Stimulated activated CD4-positive, alpha-beta T cell treated with anti-CD3 and anti-CD28 coated beads, Interleukin-15, amount 100 ng/mL, for 1 hour (primary cell): ENCODE measurements at places on chromosomes 1 and 21.

DNA sequence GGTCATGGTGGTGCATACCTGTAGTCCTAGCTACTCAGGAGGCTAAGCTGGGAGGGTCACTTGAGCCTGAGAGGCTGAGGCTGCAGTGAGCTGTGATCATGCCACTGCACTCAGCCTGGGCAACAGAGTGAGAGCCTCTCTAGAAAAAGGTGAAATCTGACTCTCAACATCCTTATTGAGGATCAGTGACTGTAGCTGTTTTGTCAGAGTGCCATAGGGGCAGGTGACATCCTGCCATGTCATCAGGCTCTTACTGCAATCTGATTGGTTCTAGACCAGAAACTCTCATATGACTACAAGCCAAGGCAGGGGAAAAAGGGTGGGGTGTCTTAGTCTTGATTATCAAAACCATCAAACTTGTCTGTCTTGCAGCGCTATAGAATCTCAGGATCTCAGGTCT lies 62.8 kb upstream of the NGF start:
- no peak for DNase-seq

DNA sequence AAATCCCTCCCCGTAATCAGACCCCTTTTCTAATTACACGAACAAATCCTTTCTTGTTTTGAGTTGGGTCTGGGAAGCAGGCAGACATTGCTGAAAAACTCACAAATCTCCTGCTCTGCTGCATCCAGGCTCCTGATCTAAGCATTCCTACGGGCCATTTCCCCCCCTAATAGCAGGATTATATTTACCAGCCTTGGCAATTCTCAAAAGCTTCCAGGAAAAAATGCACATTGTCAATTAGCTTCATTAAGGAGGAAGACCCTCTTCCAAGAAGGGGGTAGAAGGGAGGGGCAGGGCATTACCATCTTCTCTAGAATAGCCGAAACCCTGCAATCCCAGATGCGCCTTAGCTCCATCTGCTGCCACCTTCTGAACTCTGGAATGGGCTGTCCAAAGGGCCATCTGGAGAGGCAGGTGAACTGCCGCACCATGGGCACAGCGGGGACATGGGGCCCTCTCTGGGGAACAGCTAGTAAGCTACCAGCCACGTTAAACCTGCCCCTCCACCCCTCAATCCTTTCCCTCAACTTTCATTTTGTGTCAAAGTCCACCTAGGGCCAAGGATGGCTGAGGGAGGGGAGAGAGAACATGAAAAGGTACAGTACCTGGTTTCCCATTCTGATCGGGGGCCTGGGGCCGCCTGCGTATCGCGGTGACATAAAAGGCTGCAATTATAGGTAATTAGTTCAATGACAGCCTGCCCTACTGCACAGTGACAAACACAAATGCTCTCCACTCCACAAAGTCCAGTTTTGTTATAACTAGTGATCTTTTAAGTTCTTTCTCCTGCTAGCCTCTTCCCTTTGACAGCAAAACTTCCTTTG lies 56.8 kb downstream of the MRPL37 start:
- no peak for DNase-seq

- DNase-seq: no peak
Observed at GRCh38 chr1:116033322-116033721, 57.0 kb downstream of the SLC22A15 start.

GRCh38 chr21:33940881-33941245 lies 25.3 kb upstream of the ATP5PO start:
- DNase-seq: no peak

DNA sequence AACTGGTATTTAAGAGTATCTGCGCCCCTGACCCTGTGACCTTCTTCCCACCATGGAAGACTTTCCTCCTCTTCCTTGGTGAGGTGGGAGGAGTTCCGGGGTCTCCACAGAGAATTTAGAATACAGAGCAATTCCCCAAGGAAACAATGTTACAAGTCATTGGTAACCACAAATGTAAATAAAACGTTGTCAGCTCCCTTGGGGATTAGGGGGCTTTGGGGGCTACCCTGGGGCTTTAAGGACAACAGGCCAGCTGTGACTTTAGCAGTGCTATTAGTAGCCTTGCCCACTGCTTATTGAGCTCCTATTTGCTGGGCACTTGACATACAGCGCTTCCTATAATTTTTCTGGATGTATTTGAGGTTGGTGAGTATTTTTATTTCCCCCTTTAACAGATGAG lies 69.0 kb downstream of the IGSF21 start:
- no peak for DNase-seq

DNA sequence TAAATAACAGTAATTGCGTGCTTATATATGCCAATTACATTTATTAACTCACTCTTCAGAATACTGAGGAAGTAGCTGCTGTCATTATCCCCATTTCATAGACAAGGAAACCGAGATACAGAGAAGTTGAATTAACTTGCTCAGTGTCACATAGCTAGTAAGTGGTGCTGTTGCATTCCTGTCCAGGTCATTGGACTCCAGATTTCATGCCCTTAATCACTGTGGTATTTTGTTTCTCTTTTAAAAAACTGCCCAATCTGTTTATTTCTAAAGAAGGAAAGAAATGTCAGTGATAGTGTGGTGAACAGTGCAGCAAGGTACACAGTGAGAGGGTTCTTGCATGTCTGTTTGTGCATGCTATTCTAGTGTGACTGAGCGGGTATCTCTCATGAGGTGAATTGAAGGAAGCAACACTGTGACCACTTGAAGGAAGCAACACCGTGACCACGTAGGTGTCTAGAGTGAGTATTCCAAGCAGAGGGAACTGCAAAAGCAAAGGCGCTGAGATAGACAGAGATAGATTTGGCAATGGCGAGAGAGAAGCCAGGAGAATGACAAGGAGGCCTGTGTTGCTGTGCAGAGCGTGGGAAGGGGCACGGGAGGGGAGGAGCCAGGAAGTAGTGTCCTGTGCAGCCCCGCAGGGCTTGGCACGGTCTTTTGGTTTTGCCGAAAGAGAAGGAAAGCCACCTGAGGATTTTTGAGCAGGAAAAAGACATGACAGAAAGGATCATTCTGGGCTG lies 95.9 kb downstream of the CAMTA1 start:
- no peak for DNase-seq

GRCh38 chr1:30697571-30698376 lies 25.6 kb downstream of the MATN1 start:
- no peak for DNase-seq

GRCh38 chr1:46830665-46831322 lies 31.9 kb downstream of the CYP4B1 start:
- no peak for DNase-seq

GRCh38 chr1:214319938-214320337 lies 39.0 kb downstream of the SMYD2 start:
- no peak for DNase-seq

DNA sequence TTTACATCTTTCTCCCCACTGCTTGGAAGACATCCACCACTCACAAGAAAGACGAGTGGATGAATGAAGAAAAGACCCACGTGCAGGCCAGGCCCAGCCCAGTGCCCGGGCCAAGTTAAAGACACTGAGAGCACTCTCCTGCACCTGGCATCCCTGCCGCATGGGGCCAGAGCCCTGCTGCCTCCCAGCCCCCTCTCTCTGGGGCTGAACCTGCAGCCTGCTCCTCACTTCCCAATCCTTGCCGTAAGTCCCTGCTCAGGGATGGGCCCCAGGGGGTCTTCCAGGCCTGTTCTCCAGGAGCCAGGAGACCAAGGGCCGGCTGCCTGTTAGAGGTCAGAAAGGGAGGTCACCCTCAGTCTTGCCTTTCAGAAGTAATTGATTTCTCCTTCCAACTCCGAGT lies 168.5 kb upstream of the ZC3H12A start:
- DNase-seq: no peak

DNA sequence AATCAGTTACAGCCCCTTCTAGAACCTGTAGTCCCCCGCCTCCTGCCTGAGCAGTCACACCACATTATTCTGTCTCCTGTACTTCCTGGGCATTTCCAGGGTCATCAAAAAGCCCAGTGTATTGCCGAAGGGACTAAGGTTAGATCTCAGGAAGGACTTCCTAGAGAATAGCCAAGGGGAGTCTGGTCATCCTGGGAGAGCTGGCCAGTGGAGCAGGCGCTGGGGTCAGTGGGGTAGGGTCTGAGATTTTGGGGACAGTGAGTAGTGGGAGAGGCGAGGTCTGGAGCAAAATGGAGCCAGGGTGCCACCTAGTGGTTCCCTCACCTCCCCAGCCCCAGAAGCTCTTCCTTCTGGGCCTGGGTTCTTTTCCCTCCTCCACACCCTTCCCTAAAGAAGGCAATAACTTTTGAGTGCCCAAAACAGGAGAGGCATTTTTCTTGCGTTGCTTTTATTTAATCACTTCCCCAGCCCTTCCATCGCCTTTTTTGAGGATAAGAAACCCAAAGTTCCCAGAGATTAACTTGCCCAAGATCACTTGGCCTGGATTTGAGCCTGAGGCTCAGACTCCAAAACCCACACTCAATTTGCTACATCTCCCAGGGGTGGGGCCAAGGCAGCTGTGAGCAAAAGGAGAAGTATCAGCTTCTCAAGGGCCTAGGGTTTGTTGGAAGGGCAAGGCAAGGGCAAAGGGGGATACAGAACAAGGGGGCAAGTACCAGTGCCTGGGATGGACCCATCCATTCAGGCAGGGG lies 7.3 kb upstream of the PMVK start:
- no peak for DNase-seq

DNA sequence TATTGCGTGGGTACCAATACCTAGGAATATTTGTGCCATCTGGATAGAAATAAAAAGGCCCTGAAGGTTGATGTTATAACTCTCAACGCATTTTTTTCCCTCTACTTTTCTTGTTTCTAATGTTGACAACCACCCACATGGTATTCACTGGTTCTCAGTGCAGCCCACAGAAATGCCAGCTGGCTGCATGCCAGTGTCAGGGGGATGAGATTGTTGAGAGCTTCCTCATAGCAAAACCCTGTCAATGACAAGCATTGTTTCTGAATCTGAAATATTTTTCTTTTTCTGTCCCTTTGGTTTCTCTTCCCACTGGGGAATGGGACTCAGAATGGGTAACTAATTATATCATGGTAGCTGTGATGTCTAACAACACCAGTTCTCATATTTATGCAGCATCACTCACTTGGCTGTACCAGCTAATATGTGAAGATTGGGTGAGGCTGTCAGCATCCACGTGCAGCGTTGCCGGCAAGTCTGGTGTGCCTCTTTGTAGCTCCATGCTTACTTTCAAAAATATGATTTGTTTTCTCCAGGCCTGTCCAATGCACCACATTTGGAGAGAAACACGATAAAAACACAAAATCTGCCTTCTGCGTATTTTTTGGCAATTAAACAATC lies 284.6 kb downstream of the PTBP2 start:
- DNase-seq: no peak

- no peak for DNase-seq
Observed at GRCh38 chr1:205298191-205298994, 23.2 kb downstream of the NUAK2 start.

DNA sequence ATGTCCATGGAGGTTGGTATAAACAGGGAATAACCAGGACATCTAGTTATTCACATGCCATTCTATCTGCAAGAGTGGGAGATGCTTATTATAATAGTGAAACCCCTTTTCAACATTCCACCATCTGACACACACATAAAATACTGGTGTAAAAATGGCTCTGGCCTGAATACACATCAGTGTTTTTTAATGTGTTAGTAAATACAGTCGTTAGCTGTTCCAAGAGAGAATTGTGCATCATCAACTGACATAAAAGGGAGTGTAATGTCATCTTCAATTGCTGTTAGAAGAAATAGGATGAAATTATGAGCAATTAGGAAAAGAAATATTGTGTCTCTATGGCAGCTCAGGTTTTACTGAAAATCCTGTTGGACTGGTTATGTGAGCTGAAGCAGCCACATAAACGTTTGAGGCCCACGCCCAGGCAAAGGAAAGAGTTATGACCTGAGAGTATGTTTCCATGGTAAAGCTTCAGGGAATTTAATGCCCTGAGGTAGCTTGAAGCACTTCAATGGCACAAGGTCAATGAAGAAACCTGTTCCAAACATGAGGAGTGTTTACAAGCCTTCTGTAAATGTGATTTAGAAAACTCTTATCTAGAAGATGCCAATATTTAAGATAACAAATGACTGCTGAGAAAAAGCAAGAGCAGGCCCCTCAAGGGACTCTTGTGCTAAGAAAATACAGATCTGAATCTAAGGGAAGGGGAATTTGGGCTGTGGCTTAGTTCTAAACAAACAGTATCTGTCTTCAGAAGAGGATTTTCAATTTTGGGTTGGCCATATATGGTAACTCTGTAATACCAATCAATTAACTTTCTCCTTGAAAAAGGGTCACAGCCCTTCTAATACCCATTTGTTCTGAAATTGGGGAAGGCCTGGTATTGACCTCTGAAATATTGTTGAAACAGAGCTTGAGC lies 384.3 kb downstream of the SEC16B start:
- no peak for DNase-seq

- no peak for DNase-seq
Observed at GRCh38 chr21:42465008-42465802, 30.8 kb downstream of the RSPH1 start.

DNA sequence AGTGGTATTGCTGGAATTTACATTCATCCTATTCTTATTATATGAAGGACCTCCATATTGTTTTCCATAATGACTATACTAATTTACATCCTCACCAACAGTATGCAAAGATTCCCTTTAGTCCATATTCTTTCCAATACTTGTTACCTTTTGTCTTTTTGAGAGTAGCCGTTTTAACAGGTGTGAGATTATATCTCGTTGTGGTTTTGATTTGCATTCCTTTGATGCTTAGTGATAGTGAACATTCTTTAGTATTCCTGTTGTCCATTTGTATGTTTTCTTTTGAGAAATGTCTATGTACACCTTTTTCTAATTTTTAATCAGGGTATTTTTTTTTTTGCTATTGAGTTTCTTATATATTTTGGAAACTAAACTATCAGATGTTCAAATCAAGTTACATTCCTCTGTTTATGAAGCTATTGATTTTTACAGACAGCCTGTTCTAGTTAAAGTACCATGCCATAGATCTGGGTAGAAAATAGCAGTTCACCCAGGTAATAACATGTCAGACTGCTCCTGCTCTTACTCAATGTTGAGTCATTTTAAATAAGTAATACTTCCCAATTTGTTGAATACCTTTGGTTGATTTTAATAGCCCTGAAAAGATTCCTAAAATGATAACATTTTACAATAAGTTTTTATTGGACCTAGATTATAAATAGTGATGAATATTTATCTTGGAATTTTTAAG lies 1108.7 kb downstream of the NCAM2 start:
- no peak for DNase-seq

DNA sequence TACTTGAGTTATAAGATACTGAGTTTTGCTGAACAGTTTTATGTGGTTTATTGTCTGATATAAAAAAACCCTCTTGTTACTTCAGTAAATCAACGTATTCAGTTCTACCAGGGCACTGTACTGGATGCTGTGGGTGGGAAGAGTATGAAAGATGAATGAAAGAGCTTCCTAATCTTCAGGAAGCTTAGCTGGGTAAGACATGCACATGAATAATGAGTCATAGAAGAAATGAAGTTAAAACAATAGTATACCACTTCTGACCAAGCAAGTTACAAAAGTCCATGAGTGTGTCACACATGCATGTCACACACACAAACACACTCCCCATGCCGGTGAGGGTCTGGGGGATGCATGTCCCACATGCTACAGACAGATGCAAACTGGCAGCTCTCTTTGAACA lies 105.9 kb downstream of the SIPA1L2 start:
- no peak for DNase-seq
